ENCODE measurements at places on chromosomes 11 and 22. TPM values are rescaled to one million over a fixed set of nuclear protein-coding genes. Genes with fewer than 3 reads are reported as not detected.
A peak's percentile ranks its signal among the peaks of the same experiment; 100 is the strongest.

- DNase-seq, result no peak
Measured at GRCh38 chr11:60948250-60948649, 3.7 kb downstream of the SLC15A3 start.

Gene IL10RA
- total RNA-seq, result 0.74 TPM

Gene IFTAP
- total RNA-seq, result 3.8 TPM

DNA sequence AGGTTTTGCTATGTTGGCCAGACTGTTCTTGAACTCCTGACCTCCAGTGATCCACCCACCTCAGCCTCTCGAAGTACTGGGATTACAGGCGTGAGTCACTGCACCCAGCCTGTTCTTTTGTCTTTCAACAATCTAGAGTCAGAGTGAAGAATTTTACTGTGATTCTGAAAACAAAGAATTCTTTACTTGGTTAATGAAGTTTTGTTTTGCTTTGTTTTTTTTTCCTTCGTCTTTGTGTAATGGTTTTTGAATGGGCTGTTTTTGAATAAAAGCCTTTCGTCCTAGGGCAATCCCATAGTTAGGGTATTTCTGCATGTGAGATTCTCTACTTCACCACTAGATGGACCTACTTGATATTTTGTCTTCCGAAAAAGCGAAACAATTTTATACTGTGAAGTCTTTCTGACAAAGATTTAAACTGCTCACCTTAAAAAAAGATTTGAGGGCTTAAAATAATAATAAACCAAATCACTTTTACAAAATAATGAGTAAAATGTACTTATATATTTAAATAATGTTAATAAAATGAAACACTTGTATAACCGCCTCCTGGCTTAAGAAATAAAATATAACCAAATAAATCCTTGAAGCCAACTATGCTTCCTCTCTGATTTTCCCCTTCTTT lies 43.4 kb upstream of the SC5D start:
- no peak for DNase-seq

DNA sequence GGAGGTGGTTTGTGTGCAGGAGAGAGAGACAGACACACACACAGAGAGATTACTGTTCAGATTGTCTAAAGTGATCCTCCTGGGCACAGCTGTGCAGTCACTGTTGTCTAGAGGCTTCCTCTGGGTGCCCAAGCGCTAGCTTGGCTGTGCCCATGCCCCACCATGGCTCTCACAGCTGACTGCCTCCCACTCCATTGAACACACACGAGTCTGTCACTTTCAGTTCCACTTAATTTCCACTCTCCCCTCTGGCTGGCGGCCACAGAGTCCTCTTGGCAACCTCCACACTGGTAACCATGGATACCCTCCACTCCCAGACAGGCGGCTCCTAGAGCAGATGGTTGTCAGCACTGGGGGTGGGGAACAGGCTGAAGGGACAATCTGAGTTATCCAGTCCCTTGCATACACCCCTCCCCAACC lies 29.1 kb downstream of the MAP6 start:
- no peak for DNase-seq

DNA sequence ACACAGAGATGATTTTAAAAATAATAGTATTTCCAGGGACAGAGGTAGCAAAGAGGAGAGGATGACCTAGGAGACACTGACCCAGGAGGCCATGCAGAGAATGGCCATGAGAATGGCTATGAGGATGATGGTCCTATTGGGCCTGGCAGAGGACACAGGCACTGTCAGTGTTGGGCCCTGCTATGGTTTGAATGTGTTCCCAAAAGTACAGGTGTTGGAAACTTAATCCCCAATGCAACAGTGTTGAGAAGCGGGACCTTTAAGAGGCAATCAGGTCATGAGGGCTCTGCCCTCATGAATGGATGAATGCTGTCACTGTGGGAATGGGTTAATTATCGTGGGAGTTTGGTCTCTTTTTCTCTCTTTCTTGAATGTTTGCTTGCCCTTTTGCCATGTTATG lies 61.6 kb downstream of the KCNC1 start:
- no peak for DNase-seq

DNA sequence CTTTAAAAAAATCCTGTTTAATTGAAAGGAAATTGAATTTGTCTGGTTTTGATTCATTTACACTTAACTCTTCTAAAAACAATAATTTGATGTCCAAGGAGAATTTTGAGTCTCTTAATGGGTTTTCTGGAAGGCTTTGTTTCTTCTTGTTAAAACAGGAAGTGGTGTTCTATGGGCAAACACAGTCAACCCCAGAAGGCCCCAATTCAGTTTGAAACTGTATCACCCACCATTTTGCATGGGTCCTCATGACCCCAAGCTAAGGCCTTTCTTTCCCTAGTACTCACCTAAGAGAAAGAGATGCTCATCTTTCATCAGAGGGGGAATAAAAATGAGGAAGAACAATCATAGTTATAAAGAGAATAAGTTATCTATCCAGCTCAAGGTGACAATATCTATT lies 10.6 kb downstream of the FLI1 start:
- DNase-seq, result no peak

DNA sequence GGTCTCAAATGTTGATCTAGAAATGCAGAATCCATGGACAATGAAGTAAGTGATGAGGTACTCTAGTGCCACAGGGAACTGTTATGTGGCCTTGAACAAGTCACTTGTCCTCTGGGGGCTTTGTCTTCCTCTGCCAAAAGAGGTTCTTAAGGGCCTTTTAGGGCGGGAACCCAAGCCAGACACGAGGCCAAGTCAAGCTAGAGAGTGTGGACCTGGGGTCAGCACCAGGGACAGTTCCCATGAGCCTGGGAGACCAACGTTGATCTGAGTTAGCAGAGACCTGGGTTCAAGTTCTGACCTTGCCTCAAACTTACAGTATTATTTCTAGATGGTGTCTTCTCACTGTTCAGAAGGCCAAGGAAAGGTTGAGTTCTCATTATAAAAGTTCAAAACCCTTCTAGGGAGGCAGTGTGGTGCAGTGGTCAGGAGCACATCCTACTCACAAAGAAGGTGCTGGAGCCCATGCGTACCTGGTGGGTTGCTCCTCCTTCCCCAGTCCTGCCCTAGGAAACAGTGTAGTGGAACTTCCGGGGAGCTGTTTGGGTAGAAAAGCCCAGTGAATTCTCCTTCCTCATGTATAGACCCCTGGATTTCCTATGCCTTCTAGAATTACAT lies 121.5 kb downstream of the CHST1 start:
- peak; percentile 69 for DNase-seq

- DNase-seq, result no peak
Measured at GRCh38 chr22:28171115-28171514, 252.1 kb upstream of the PITPNB start.

Gene BLID
- total RNA-seq, result not detected

Gene KCTD14
- total RNA-seq, result 15.7 TPM
